ENCODE measurements at places on chromosomes 3 and 15. TPM values are rescaled to one million over a fixed set of nuclear protein-coding genes. Genes with fewer than 3 reads are reported as not detected.

- DNase-seq = no peak
Observed at GRCh38 chr3:74423867-74424266, 190.6 kb downstream of the CNTN3 start.

DNA sequence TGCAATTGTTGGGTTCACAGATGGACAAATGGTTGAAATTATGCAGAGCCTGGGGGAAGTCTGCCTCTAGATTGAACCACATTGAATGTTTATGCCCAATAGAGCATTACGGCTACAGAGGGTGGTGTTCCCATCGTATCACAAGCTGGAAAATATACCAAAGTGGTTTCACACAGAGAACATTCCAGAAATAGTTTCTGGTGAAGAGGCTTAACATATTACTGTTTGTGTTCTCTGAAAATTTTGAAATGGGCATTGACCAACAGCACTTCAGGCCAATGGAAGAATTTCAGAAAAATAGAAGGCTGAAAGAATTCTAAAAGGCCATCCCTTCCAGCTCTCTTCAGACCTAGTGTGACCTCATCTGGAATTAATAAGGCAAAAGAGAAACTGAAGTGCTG is 203.9 kb downstream of the NEK10 start:
- no peak for DNase-seq

- no peak for DNase-seq
Observed at GRCh38 chr15:71807691-71808091, 2.7 kb upstream of the NR2E3 start.

DNA sequence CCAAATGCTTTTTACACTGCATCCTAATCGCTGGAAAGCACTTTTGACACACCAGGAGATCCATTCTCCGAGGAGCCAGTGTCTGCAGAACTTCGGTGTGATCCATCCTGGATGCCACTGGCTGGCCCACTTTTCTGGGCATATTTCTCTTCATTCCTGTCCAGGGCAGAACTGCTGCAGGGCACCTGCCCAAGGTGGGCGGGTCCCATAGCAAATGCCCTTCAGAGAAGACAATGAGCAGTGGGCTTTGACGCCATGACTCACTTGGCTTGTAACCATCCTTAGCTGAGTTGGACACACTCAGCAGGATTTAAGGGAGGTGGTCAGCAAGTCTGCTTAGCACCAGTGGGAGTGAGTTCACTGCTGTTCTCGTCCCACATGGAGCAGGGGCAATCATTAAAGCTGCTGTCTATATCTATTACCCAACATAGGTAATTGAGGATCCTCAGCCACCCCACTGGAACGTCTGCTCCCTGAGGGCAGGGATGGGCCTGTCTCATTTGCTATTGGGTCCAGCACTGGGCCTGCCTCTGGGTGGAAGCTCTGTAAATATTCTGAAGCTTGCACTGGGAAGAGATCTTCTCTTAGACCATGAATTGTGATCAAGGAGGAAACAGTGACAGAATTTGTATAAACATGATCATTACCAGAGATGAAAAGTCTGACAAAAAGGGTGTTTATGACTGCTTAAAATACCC is 112.7 kb upstream of the IQSEC1 start:
- DNase-seq = no peak

DNA sequence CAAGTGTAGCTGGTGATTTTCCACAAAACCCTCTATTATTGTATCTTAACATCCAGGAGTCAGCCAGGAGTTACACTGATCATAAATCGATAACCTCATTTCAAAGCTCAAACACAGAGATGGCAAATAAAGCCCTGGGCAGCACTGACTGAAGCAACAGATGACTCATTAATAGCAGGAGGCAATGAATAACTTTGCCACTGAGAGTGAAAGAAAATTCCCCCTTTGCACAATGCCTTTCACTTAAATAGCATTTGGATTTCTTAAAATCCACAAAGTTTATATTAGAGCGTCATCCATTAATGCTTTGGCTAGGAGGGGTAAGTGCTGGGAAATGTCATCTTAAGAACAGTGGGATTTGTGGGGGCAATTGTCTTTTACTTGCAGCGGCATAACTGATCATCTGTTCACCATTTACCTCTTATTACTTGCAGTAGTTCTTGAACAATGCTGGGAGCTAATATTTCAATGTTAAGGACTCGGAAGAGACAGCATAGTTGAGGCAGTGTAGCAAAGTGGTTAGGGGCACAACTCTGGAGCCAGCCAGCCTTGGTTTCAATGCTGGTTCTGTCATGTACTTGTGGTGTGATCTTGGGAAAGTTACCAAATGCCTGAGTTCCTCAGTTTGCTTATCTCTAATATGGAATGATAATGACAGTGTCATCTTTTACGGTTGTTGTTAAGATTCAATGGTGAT is 630.4 kb upstream of the TBL1XR1 start:
- DNase-seq = no peak

The RBP2 gene
- not detected for total RNA-seq

The SH3GL3 gene
- not detected for total RNA-seq

The FETUB gene
- total RNA-seq = not detected

The HES1 gene
- total RNA-seq = 12.0 TPM

Measured in heart left ventricle (tissue), 16 donors.